Activated CD4-positive, alpha-beta T cell treated with anti-CD3 and anti-CD28 coated beads for 24 hours (primary cell): ENCODE measurements at places on chromosomes 12 and 14.

GRCh38 chr14:61588419-61588901 is 106.9 kb upstream of the HIF1A start:
- DNase-seq: no peak

- no peak for DNase-seq
These were observed 1496.8 kb upstream of the TMEM132C start for GRCh38 chr12:126770188-126770587.

GRCh38 chr12:91432089-91432488 is 249.5 kb upstream of the DCN start:
- DNase-seq: no peak

GRCh38 chr12:96404696-96405095 is 4.5 kb upstream of the CDK17 start:
- no peak for DNase-seq

DNA sequence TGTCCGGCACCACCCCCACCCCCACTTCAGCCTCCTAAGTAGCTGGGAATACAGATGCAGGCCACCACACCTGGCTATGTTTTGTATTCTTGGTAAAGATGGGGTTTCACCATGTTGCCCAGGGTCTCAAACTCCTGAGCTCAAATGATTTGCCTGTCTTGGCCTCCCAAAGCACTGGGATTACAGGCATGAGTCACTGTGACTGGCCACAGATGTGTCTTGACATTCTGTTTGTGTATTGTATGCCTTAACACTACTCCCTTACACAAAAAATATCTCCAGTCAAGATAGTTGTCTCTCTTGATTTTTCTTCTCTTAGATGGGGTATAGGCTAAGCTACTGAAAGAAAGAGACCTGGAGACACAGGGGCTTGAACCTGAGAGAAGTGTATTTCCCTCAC is 17.6 kb downstream of the CLEC14A start:
- no peak for DNase-seq

- DNase-seq: no peak
These were observed 64.4 kb upstream of the BTG1 start for GRCh38 chr12:92210071-92210470.

DNA sequence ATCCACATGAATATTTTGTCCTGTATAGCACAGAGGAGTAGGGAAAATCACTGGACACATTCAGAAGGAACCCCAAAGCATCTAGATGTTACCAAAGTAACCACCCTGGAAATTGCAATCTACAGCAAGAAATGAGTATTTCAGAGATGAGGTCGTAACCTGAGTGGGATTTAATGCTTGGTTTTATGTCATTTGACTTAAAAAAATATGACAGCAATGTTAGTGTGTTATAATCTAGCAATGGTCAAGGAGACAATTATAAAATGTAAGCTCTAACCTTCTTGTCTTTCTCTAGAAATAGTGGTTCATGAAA is 256.6 kb downstream of the NAV3 start:
- DNase-seq: no peak

DNA sequence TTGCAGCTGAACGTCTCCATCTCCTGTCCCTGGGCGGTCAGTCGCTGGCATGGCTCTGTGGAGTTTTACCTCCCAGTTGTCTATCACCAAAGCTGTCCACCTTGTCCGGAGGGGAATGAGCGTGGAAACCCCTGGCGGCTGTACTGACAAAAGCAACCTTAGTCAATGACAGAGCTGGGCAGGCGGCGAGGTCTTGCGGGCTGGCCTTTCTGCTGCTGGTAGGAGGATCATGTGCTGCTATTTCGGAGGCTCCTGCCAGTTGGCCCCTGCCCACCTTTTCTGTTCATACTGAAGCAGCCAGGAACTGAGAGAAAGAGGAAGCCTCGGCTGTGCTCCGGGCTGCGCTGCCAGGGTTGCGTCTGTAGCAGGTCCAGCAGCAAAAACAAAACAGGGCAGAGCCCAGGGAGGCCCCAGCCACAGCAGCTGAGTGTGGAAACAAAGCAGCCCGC is 57.7 kb downstream of the HMGA2 start:
- DNase-seq: no peak

DNA sequence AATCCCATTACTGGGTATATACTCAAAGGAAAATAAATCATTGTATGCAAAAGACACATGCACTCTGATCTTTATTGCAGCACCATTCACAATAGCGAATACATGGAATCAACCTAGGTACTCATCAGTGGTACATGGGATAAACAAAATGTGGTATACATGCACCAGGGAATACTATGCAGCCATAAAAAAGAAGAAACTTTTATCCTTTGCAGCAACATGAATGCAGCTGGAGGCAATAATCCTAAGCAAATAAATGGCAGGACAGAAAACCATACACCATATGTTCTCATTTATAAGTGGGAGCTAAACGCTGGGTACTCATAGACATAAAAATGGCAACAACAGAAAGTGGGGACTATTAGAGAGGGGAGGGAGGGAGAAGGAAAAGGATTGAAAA is 15.9 kb downstream of the ERGIC2 start:
- DNase-seq: no peak

DNA sequence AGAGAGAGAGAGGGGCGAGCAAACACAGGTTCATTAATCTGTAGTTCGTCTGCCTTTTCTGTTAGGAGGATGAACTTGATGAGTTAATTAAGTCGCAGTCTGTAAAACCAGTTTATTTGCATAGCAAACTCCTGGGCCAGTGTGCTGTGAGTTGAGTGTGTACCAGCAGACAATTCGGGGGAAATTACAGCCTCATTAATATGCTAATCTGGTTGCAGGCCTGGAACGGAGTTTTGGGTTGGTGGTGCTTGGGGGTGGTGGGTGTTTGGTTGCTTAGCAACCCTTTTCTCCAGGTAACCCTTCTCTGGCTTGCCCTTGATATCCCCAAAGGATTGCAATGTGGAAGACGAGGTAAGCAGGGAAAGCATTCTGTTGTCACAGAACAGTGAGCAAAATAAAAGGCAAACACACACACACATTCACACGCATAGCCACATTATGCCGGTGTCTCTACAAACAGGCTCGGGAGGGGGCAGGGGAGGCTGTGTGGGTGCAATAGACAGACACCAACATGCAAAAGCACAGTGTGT is 29.2 kb upstream of the LHX5 start:
- no peak for DNase-seq

DNA sequence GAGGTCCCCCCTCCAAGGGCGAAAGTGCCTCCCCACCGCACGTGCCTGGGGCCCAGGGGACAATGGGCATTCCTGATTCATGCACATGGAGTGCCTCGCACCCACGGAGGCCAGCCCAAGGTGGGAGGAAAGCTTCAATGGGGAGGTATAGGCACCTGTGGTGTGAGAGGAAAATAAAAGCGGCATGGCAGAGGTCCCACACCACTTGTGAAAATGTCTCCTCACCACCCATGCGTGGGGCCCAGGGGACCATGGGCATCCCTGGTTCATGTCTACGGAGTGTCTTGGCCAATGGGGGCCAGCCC is 384.7 kb downstream of the ALG10 start:
- DNase-seq: no peak

- no peak for DNase-seq
These were observed 356.7 kb downstream of the LRIG3 start for GRCh38 chr12:58563621-58564020.

GRCh38 chr12:51954561-51955361 is 3.3 kb downstream of the ACVR1B start:
- no peak for DNase-seq

DNA sequence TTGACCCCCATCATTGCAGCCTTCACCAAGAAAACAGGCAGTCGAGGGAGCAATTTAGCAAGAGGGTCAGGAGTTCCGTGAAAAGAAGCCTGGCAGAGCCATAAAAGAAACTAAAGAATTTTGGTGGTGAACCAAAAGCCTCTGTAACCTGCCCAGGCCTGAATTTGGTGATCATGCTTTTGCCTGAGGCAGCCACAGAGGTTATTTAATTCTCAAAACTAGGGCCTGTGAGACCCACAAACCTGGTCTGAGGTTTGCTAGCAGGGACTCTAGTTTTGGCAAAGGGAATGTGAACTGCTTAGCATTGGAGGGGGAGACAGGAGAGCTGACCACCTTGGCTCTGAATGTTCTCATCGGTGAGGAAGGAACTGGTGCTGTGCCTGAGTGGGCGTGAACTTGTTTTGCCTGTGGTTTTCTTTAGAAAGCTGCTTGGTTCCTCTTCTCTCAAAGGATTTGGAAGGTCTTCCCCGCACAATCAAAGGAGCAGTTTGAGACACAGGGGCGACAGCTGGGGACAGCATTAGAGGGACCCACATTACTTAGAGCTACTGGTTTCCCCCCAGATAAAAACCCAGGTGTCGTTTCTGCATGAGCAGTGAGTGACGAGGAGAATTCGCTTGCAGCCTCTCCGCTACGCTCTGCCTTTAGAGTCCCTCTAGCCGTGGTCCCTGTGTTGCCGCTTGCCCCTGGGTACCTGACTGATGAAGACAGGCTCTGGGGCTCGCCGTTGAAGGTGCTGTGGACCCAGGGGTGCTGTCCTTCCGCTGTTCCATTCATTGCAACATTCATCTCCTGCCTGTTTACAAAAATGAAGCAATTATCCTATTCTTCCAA is 12.6 kb upstream of the WNT5B start:
- no peak for DNase-seq

DNA sequence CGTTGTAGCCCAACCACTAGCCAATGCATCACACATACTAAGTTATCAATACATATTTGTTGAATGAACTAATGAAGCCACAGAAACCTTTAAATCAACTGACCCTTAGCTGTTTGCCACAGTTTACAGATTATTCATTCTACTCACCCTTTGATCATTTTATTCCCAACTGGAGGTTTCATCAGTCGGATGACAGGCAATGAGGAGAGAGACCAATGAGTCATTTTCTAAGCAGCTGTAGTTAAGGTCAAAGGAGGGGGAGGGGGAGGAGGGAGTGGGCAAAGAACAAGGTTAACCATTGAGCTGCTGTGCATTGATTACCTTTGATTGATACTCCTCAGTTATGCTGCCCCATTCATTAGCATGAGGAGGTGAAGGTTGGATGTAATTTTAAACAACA is 469.5 kb downstream of the VRK1 start:
- DNase-seq: no peak

DNA sequence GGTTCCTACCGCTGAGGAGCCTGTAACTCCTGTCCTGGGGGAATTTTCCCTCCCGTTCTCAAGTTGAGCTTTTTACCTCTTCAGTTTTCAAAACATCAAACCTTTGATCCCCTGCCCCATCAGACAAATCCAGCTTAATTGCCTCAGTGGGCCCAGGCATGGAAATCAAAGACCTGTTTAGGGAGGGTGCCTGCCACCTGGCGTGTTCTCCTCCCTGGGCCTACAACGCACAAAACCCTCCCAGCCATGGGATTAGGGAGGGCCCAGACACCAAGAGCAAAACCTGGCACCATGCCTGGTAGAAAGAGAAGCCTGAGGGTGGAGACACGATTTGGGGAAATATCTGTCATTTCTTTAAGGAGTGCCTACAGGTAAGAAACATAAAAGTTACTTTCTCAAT is 672.9 kb downstream of the BCL11B start:
- no peak for DNase-seq

DNA sequence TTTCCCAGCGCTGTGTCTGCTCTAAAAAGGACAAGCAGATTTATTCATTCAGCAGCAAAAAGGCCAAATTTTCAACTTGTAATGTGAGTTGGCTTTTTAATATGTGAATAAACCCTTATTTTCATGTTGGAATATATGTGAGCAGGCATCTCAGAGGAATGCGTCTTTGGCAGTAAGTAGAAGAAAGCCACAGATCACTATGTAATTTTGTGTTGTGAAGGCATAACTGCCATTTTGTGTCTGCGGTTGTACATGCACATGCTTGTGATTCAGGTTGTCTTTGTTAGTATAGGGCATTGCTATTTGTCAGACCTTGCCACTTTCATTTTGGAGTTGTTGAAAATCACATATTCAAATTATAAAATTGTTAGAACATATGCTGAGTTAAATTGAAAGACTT is 398.8 kb upstream of the RGS6 start:
- no peak for DNase-seq

- no peak for DNase-seq
These were observed 219.9 kb downstream of the PPM1H start for GRCh38 chr12:62714774-62715721.

GRCh38 chr14:87241018-87241768 is 751.8 kb downstream of the GALC start:
- no peak for DNase-seq

GRCh38 chr12:69042970-69043369 is 110.0 kb upstream of the CPM start:
- no peak for DNase-seq

DNA sequence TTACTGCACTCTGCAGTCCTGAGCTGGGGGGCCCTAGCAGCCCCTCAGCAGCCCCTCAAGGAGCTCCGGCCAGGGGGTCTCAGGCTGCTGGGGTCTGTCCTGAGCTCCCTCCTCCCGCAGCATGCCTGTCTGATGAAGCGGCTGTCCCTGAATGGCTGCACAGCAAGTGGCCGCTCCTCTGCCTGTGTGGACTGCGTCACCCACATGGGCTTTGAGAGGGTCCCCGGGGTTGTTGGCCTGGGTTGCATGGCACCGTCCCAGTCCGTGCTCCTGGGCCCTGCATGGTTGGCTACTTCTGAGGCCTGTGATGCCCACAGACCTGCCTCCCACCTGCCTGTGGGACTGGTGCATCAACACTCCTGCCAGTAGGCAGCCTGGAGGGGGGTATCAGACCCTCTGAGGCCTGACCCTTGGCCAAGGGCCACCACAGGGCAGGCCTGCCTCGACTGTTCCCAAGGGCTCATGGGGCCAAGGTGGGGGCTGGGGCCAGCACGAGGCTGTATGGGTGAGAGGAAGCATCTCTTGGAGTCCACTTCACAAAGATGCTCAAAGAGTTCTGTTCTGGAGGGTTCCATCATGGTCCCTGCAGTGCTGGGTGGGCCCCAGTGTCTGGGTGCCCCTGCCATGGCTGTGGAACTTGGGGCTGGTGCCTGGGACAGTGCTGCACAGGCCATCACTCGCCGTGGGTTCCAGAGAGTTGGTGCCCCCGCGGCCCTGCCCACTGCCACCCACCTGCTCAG is 12.2 kb downstream of the CEP170B start:
- DNase-seq: no peak

- DNase-seq: no peak
These were observed 116.6 kb downstream of the NAV3 start for GRCh38 chr12:77947330-77947729.

- no peak for DNase-seq
These were observed 30.3 kb downstream of the HMGA2 start for GRCh38 chr12:65854629-65855028.

DNA sequence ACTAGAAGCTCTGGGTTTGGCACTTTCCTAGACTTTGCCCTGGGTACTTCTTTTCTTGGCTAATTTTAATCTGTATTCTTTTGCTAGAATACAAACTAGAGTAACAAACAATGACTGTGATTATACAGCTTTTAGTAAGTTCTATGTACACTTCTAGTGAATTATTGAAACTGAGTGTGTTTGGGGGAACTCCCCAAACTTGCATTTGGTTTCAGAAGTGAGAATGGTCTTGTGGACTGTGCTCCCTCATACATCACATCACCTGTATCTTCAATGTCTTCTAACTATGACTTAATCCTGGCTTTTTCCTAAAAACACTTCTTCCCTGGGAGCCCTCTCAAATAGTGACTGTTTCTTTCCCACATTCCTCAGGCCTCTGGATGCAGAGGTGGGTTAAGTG is 23.6 kb upstream of the SSTR1 start:
- no peak for DNase-seq

- DNase-seq: no peak
These were observed 452.6 kb downstream of the ZFP36L1 start for GRCh38 chr14:68340262-68340661.
